Putamen (tissue), 1 donor: ENCODE measurements at places on chromosomes 1 and 21.

DNA sequence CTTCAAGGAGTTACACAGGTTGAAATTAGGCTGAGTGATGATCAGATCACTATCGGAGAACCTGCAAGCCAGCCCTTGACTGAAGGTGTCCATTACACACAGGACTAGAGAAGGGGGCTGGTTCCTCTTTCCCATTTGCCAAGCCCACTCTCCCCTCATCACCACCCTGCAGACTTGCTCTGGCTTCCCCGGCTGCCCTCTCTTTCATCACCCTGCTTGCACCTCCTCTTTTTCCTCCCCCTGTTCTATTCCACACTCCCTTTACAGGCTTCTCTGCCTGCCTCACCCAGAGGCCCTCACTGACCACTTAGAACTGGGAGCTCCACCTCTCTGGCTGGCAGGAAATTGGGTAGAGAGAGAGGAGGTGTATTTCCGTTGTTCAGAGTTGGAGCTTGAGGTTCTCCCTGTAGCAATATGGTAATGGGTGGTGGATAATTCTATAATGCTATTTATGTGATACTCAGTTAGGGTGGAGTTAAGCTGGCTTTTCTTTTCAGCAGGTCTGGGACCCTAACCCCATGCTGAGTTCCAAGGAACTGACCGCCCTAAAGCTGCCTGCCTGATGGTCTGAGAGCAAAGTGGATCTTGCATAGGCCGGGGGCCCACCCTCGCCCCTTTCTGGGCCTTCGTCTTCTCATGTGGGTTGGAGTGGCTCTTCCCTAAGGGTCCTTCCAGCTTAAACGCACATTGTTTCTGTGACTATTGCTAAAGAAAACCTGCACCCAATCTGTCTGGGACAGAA lies 111.8 kb upstream of the ADAR start:
- no peak for DNase-seq

GRCh38 chr1:115924770-115925169 lies 51.5 kb upstream of the SLC22A15 start:
- no peak for DNase-seq

- DNase-seq, result no peak
These were observed 10.5 kb downstream of the CDKN2C start for GRCh38 chr1:50980505-50980904.

DNA sequence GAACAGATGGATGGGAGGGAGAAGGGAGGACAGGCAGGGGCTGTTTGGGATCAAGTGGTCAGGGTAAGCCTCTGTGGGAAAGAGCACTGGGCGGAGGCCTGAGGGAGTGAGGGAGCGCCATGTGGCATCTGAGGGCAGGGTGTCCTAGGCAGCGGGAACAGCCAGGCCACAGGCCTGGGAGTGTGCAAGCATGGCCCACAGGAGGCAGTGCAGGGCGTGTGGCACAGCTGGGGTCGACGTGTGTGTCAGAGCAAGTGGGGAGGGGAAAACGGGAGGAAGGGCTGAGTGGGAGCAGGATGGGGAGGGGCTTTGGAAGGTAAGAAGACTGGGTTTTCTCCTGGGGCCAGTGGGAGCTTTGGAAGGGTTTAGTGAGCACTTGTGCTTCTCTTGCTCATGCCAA lies 143.4 kb downstream of the SYF2 start:
- no peak for DNase-seq

DNA sequence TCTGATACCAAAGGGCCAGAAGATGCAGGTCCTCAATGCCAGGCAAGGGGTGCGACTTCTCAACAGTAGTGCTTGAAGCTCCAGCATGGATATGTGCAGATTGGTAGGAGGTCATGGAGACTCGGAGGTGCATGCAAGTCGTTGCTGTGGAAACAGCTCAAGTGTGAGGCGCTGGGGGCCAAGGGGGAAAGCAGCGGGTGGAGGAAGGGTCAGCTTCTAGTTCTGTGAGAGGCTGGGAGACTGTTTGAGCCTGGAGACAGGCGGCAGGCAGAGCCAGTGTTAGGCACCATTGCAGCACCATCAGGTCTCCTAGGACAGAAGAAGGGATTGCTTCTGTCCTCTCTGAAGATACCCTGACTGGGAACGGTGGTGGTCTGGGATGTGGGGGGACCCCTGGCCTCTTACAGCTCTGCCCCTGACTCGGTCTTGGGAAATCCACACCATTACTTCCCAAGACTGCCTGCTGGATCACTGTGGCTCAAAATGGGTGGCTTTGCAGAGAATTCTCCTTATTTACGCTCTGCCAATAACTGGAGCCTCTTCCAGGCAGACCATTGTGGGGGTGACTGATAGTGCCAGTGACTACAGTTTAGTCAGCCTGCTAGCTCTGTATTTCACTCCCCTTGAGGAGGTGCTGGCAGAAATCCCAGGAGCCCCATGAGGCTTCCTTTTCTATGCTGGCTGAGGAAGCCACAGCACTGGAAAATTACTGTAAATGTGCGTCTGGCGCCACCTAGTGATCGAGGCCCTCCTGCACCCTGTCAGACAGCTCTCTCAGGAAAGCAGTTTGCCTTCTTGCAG lies 46.3 kb upstream of the VANGL1 start:
- peak; percentile 75 for DNase-seq

- peak; percentile 19 for DNase-seq
These were observed 504 bp downstream of the SCCPDH start for GRCh38 chr1:246724731-246725095.

GRCh38 chr1:193841857-193842256 lies 655.4 kb upstream of the B3GALT2 start:
- DNase-seq, result no peak

DNA sequence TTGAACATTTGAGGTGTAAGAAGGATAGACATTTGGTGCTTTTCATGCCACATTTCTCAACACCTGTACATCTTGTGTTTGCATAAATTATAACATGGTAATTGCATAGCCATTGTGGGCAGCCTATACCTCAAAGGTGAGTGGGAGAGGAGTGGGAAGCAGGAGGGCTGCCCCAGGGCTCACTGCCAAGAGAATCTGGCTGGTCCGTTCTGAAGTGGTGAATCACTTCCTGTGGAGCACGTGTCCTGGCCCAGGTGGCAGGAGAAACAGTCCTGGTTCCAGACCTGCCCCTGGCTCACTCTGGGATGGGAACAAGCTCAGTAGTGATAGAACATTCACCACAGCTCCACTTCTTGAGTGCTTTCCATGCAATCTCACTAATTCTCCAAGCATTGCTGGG lies 11.6 kb upstream of the OLFML2B start:
- DNase-seq, result no peak

DNA sequence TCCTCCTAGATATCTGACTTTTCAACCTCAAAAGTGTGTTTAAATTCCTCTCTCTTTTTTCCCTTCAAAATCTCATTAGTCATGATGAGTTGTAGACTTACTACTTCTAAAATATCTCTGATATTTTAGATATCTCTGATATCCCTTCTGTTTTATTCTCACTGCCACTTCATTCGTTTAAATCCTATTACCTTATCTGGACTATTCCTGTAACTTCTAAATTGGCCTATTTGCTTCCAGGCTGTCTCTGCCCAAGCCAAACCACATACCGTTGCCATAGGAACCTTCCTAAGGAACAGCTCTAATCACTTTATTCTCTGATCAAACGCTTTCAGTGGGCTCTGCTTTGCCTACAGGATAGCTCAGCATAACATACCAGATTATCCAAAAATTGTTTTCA lies 333.1 kb upstream of the CHRM3 start:
- no peak for DNase-seq

DNA sequence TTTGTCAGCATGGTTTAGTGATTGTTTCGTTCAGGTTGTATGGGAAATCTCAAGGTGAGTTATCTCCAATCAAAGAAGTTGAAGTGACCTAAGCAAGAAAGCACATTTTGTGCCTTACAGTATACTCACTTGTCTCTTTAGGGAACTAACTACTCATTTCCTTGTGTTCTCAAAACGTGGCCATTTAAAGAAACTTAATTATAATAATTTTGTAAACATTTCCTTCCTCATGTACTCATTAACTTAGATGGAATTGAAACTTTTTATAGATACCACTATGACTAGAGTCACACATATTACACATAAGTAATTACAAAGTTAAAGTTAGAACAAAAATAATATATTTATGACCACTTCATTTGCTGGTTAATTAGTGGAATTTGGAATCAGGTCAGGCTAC lies 552.6 kb downstream of the MRPL39 start:
- no peak for DNase-seq

- DNase-seq, result peak; percentile 68
These were observed 197.9 kb upstream of the SGIP1 start for GRCh38 chr1:66335859-66336640.

GRCh38 chr1:111101854-111102642 lies 37.8 kb downstream of the DRAM2 start:
- DNase-seq, result no peak

GRCh38 chr21:19489930-19490329 lies 1086.3 kb upstream of the TMPRSS15 start:
- no peak for DNase-seq

GRCh38 chr1:20480951-20481617 lies 4.9 kb downstream of the CAMK2N1 start:
- no peak for DNase-seq

- no peak for DNase-seq
These were observed 209.8 kb downstream of the MATN1 start for GRCh38 chr1:30513396-30514136.
